ENCODE measurements at places on chromosomes 7 and 10.
A peak's percentile ranks its signal among the peaks of the same experiment; 100 is the strongest.

GRCh38 chr10:25142116-25142864 is 32.5 kb upstream of the GPR158 start:
- no peak for DNase-seq

DNA sequence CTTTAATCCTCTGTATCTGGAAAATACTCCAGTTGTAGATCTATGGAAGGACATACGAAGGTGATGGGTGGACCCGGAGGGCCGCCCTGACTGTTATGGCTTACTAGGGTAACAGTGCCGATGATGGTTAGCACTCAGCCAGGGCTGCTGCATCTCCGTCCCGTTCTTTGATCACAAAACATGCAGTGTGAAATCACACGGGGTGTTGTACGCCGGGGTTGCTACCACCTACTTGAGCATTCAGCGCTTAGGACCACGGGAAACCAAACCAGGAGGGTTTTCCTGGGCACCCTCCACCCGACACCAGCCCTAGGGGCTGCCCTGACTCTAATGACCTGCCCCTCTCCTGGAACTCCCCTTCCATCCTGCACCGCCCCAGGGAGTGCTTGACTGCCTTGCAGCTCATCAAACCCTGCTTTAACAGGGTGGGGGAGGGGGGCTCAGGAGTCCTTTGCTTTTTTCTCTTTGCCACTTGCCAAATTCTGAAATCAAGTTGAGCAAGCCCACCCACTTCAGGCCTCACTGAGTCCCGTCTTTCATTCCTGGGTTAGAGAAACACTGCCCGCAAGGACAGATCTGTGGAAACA is 20.4 kb downstream of the ZNF775 start:
- DNase-seq: peak; percentile 49

GRCh38 chr7:95690367-95690947 is 81.9 kb upstream of the DYNC1I1 start:
- DNase-seq: peak; percentile 46

- no peak for DNase-seq
These were observed 28.2 kb downstream of the STRIP2 start for GRCh38 chr7:129462420-129462819.
